ENCODE measurements at places on chromosomes 7 and 10.

DNA sequence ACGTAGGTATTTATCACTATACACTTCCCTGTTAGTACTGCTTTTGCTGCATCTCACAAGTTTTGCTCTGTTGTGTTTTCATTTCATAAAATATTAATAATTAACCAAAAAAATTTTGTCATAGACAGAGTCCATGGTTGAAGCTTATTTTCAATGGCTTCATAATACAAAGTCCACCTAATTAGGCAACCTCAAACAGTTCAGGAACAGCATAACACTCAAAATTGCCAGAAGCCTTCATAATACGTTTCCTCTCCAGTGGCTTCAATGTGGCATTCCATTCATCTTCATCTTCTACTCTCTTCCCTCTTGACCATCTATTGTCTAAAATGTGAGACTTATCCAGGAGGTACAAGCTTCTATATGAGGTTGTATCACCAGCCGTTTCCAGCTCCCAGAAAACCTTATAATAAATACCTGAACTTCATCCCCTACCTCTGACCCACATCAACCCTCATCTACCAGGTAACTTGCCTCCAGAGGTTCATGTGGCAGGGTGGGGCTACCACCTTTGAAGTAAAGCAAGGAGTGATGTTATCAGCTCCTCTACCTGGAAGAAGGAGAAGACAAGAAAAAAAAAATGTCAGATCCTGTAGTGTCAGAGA, 337.3 kb downstream of the MALRD1 start:
- no peak for DNase-seq

GRCh38 chr10:26755443-26755903, 58.0 kb downstream of the PDSS1 start:
- DNase-seq: no peak

DNA sequence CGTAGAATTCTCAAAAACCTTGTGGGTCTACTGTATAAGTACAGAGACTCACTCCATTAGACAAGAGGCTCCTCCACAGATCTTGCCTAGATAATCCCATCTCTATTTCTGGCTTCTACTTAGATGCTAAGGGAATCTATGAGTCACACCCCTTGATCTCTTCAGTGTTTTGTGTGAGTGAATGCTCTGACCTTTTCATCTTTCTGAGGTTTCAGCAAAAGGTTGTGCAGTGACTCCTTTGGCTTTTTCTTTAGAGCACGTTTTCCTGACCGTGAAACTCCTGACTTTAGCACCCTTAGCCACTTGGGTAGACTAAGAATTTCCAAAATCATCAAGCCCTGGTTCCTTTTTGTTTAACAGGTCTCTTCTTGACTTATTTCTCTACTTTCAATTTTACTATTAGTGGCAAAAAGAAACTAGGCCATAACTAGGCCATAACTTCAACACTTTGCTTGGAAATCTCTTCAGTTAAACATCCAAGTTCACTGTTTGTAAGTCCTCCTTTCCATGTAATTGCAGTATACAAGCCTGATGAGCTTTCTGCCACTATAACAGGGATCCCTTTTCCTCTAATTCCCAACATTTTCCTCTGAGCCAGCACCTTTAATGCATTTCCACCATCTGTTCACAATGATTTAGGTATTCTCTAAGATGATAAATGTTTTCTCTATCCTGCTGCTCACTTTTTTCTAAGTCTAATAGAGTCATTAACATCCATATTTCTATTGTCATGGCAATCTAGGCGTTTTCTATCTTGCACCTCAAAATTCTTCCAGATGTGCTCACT, 19.4 kb downstream of the COPG2 start:
- no peak for DNase-seq

DNA sequence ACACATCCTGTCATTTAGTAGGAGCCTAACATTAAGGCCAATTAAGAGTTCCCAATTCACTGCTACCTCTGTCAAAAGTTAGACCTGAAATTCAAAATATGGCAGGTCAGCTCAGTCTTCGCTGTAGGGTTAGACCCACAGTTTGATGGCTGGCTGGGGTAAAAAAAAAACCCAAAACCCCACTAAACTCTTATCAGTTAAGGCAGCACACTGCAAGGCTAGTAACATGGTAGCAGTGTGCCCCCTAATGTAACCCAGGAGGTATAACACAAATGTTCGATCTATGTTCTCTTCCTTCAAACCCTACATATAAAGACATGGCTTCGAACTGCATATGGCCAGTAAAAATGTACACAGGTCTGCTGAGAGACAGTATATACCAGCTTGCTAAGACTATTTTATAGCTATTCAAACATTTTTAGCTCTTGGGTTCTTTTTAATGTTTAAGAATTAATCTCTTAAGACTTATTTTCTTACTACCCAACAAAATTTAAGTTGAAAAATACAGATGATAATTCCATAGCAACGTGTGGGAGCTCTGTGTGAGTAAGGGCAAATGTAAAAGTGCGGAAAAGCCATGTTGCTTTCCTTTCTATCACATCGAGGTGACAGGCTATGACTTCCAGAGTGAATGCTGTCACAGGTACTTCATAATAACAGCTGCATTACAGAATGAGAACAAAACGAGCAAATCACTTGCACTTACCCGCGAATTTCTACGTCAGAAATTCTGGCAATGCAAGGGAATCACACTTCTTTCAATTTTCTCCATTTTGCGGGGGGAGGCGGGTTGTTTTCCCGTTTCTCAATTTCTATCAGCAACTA, 168.4 kb upstream of the IMMP2L start:
- no peak for DNase-seq

DNA sequence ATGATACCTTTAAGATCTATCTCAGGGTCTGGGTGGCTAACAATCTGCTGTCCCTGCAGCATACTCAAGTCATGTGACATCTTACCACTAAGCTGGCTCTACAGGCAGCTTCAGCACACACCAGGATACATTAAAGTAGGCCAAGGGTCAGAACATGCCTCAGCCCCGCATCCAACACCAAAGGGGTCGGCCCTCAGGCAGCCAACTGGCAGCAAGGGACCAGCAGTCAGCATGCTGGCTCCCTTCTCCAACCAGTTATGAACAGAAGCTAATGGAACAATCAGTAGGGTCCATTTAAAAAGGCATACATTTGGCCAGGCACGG, 37.1 kb downstream of the FAM53B start:
- no peak for DNase-seq

GRCh38 chr10:117047947-117048346, 43.0 kb upstream of the SHTN1 start:
- DNase-seq: no peak

GRCh38 chr7:112449353-112449752, 907 bp upstream of the IFRD1 start:
- DNase-seq: peak; percentile 15

GRCh38 chr10:86857128-86857721, 100.2 kb downstream of the MMRN2 start:
- no peak for DNase-seq

DNA sequence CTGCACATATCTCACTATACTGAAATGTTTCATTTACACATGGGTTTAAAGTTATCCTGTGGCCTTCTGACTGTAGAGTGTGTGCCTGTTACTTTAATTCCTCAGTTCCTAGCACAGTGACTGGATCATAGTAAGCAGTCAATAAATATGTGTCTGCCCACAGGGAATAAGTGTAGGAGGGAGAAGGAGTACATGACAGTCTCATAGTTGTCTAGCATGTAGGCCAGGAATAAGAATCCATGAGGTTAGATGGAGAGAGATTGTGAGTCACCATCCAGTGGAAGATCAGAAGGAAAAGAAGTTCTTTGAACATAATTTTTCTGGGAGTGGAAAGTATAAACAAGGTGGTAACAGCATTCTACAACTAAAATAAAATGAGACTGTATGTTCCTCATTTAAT, 36.6 kb upstream of the SEMA3A start:
- DNase-seq: no peak

- no peak for DNase-seq
Observed at GRCh38 chr10:114682532-114682931, 24.5 kb upstream of the ABLIM1 start.

GRCh38 chr7:126715076-126715475, 537.7 kb downstream of the GRM8 start:
- no peak for DNase-seq

DNA sequence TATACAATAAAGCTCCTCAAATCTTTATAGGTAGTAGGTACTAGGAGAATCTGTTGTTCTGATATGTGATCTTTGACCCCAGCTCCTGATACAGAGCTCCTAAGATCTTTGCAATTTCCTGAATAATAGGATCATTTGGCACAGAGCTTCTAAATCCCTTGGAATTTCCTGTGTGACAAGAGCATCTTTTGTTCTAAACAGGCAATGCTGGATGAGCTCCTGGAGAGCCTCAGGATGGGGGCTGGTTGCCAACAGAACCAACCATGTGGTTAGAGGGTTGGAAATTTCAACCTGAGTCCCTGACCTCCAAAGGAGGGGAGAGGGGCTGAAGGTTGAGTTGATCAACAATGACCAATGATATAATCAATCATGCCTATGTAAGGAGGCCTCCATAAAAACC, 629.0 kb downstream of the CCSER2 start:
- no peak for DNase-seq

- no peak for DNase-seq
Observed at GRCh38 chr7:107034553-107034952, 10.0 kb upstream of the PRKAR2B start.

- no peak for DNase-seq
Observed at GRCh38 chr7:116227678-116228239, 17.4 kb downstream of the TES start.

GRCh38 chr7:122881324-122881723, 4.9 kb downstream of the CADPS2 start:
- no peak for DNase-seq

- no peak for DNase-seq
Observed at GRCh38 chr10:104345941-104346340, 7.7 kb upstream of the ITPRIP start.

GRCh38 chr10:119516381-119517234, 25.9 kb downstream of the RGS10 start:
- peak; percentile 42 for DNase-seq

GRCh38 chr7:45099891-45100760, 11.4 kb upstream of the NACAD start:
- DNase-seq: no peak

DNA sequence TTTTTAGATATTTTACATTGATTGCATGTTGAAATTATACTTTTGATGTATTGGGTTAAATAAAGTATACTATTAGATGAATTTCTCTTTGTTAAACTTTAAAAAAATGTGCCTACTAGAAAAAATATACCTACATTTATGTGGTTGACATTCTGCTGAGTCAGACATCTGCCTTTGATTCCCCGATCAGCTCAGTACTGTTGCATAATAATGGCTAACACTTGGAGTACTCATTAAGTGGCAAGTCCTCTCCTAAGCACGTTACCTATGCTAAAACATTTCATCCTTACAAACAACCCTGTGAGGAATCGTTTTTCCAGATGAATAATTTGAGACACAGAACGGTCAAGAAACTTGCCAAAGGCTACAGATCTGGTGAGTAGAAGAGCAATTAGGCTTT, 14.0 kb upstream of the SEM1 start:
- no peak for DNase-seq

DNA sequence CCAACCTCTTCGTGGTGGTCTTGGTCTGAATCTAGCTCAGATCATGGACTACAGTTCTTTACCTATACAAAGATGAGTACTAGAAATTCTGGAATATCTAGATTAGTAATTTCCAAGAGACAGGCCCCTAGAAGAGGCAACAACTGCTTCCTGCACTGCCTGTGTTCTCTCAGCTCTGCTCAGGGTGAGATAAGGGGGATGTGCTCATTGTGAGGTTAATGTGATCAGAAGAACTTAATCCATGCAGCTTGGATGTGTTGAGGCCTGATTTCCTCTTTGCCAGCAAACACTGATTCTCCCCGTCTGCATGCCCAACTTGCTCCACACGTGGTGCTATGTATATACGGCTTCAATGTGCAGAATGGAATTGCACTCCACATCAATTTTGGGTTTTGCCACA, 268.0 kb downstream of the PHTF2 start:
- no peak for DNase-seq

DNA sequence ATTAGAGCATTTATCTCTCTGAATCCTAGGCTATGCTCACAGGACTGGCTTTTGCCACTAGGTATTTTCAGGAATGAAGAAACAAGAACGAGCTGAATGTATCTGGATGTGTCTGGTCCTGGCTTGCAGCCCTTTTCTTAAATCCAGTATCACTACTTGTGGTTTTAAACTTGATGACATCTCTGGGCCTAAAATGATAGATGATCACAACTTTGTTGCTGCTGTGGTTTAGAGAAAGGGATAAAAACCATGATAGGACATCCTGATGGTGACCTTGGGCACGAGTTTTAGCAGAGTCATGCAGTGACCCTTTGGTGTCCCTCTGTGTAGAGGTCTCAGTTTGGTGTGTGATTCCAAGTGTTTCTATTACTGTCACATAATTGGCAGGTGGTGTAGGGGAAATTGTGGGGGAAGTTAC, 31.7 kb upstream of the SEMA3C start:
- DNase-seq: no peak

DNA sequence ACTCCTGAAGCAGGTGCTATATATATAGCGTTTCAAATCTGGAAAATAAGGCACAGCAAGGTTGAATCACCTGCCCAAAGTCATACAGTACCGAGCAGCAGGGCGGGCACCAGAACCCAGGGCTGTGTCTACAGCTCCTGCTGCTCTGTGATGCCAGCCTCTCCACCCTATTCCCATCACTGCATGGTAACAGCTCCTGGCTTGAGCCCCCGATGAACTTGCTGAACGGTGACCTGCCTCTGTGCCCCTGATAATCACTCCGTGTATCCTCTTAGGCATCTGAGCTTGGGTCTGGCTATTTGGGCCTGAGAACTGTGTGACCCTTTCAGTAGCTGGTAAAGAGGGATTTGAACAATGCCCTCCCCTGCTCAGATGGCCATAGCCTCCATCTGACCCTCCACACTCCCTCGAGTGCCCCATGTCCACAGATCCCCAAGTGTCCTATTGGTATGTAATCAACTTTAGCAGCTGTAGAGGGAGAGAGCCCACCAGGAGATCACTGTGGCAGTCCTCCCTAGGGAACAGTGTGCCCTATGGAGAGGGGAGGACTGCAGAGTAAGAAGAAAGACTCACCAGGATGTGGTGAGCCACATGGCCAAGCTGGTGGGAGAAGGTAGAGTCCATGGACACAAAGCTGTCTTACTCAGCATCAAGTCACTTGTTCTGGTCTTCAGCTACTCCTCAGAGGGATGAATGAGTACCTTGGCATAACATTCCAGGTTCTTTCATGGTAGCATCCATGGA, 1.1 kb upstream of the ARHGAP22 start:
- DNase-seq: no peak

DNA sequence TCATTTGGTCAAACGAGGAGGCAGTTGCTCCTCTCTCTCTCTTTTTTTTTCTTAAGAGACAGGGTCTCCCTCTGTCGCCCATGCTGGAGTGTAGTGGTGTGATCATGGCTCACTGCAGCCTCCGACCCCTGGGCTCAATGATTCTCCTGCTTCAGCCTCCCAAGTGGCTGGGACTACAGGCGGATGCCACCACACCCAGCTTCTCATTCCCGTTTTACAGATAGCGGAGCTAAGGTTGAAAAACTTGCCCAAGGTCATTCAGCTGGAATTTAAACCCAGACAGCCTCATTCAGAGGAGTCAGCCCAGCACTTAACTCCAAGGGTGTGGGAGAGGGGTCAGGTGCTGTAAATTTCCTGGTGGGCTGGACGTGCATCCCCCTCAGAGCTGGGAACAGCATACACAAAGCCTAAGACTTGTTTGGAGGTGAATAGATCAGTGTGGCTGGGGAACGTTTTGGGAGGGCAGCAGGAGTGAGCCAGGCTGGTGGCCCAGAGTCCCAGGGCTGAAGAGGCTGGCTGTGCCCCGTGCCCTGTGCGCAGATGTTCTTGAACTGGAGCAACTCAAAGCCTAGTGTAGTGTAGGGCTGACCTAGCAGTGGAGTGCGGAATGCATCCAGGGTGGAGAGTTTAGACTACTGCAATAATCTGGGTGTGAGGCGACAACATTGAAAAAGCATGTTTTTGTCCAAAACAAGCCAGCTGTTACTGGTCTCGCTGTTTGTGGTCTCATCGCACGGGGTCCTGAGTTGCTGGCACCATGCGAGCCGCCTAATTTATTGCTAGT, 2.3 kb downstream of the HTRA1 start:
- no peak for DNase-seq

Data from stimulated activated CD4-positive, alpha-beta T cell treated with anti-CD3 and anti-CD28 coated beads, Interleukin-15, amount 100 ng/mL, for 1 hour (primary cell).